Astrocyte of the cerebellum (primary cell): ENCODE measurements at places on chromosomes 2 and 18.
A peak's percentile ranks its signal among the peaks of the same experiment; 100 is the strongest.

- DNase-seq, result no peak
Observed at GRCh38 chr2:36511858-36512603, 85.9 kb downstream of the FEZ2 start.

- DNase-seq, result no peak
Observed at GRCh38 chr18:63283305-63284094, 36.1 kb downstream of the BCL2 start.

DNA sequence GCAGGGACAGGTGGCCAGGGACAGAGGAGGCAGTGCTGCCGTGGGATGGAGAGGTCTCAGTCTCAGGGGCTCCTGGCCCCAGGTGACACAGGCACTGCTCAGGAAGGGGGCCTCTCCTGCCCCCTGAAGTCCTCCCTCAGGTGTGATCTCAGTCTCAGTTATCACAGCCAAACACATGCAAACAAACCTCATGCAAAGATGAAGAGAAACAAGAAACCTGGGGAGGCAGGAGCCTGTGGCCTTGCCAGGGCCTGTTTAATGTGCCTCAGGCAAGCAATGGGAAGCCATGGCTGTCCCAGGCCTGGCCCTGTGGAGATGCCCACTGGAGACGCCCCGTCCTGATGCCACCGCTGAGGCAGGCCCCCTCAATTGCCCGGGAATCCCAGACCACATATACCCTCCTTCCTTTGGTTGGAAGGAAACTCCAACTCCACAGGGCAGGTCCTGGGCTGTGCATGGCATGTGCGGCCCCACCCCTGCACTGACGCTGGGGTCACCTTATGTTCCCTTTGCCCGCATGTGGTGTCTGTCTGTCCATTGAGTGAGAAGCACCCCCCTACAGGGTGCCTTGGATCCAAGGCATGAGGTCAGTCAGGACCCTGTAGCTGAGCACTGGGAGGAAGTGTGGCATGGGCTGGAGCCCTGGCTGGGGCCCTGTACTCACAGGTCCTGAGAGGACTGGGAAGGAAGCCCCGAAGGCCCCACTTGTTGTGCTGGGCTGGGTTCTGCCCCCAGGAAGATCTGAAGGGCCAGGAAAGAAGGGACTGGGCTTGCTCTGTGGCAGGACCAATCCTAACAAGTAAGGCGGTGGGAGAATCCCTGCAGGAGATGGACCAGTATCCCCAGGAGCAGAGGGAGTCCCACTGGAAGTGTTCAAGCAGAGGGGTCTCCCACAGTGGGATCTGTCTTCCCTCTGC lies 68.8 kb upstream of the RAB6C start:
- no peak for DNase-seq

DNA sequence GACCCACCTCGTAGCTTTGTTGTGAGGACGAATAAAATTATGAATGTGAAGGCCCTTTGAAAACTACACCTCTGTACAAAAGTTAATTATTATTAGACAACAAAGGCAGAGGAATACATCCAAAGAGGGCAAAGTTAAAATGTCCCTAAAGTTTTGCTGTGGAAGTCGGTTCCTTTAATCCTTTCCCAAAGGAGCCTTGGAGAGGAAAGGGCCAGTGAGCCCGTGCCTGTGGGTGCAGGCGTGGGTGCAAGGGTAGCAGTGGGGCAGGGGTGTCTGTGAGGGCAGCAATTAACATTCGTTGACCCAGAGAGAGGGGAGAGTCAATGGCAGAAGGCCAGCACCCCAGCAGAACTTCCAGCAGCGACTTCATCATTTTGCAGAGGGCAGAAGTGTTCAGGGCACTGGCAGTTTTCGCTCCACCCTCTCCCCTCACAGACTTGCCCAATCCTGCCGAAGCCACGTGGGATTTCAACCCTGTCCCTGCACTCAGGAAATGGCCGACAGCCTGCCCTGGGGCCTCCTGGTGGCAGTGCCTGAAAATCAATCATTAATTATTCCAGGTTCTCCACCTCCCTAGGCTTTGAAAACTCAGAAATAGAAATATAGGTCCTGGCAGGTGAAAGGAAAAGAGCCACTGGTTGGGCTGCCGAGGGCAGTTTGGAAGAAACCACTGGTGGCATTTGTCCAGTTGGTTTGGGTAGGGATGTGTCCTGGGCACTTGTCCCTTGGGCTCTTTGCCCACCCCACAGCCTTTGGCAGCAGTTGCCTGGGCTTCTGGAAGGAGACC lies 4.2 kb upstream of the PAX8 start:
- no peak for DNase-seq

GRCh38 chr18:24502667-24503523 lies 42.5 kb downstream of the HRH4 start:
- no peak for DNase-seq

DNA sequence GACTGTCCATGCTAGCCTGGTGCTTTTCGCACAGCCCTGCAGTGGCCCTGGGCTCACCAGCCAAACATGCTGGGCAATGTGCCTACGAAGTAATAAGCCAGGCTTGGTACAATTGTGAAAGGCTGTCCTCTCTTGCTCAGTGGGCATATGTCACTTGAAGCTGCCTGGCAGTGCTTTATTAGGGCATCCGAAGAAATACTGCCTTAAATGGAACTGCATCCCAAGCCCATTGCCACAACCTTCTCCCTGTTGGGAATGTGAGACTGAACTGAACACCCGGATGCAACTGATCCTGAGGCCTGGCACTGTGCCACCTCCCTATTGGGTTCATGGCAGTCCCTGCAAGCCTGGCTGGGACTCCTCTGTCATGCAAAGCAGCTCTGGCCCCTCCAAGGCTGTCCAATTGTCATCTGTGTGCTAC lies 15.9 kb downstream of the CAPG start:
- DNase-seq, result no peak

GRCh38 chr2:108215794-108216211 lies 24.0 kb upstream of the SULT1C3 start:
- peak; percentile 12 for DNase-seq

GRCh38 chr2:96808176-96808837 lies 7.8 kb upstream of the CNNM3 start:
- no peak for DNase-seq

DNA sequence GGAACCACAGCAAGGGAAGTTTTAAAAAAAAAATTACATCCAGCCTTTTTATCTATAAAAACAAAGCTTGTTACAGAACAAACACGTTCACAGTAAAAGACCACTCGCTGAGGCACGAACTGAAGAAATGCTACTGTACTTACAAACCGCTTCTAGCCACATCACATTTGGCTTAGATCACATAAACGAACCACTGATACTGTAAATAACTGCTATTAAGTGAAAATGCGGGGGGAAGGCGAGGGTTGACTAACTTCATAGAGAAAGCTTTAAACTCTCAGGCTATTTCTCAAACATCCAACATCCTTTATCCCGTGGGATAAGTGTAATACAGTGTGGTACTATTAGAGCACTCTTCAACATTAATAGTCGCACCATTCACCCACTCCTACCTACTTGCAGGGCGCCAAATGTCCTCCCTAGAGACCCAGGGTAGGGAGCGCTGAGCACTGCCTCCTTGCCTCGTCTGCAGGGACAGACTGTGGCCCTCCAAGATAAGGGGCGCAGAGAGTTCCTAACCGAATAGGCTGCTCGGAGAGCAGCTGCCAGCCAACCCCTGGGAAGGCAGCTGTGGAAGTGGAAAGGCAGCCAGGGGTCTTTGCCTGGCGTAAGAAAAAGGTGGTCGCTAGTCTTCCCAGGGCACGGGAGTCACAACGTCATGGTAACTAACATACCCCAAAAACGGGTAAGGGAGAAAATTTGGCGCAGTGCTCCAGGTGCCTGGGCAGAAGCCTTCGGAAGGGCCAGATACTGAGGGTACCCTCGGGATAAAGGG lies 854 bp downstream of the GPR155 start:
- no peak for DNase-seq

DNA sequence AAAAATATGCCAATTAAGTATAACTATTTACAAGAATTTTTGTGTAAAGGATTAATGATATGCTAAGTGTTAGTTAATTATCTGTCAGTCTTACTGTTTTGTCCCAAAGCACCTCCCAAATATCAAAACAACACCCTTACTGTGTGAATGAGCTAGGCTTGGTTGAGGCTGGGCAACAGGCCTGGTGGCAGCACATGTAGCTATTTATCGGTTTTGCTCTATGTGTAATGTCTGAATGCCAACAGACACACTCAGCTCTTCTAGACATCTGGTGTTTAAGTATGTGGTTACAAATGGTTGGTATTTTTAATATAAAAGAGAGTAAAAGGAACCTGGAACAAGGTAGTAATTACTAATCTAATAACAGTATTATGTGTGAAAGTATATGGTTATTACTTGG lies 175.3 kb downstream of the RAB3GAP1 start:
- DNase-seq, result no peak

DNA sequence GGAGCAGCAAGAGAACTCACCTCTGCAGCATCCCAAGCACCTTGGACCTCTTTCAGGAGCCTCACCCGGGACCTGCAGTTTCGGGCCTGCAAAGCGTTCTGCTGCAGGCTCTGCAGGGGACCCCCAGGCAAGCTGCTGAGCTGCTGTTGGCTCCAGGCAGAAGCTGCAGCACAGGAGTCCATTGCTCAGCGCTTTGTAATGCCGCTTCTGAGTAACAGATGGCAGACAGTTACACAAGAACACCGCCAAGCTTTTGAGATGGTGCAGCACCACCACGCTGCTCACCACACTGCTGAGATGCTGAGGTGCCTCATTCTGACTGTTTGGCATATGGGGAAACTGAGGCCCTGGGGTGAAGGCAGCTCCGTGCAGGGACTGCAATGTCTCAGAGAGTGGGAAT lies 1.9 kb upstream of the GALNT14 start:
- DNase-seq, result no peak

DNA sequence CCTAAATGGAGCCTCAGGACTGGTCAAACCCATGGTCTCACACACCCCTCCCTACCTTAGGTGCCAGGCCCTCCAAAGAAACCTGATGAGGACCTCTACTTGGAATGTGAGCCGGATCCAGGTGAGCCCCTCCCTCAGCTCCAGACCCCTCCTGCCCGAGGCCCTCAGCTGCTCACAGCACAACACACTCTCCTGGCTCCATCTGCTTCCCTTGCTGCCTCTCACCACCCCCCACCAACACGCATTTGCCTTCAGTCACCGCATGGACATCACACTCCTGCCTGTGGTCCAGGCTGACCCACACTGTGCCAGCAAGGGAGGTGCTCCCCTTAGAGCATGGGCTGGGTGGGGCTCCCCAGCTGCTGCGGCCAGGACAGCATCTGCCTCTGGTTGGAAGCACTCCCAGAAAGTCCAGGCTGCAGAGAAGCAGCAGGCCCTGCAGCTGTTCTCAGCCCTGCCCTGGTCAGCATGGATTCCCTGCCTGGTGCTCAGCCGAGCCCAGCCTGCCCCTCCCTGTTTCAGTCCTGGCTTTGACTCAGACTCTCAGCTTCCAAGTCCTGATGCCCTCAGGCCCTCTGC lies 15.1 kb downstream of the SH2D6 start:
- DNase-seq, result peak; percentile 89

GRCh38 chr2:69741229-69741574 lies 732 bp upstream of the ANXA4 start:
- peak; percentile 27 for DNase-seq

DNA sequence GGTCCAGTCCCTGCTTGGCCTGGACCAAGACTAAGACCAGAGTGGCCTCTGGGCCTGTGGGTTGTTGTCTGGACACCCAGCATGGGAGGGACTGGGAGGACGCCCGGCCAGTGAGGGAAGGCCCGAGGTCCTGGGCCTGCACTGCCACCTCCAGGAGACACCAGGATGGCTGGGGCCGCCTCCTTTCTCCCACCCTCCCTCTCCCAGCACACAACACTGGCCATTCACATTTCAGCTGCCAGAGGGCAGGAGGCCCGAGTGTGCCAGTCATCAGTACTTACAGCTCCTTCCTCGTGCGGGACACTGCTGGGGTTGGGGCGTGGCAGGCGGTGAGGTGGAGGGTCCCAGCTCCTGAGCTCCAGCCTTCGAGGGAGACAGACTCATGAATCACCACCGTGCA lies 133.5 kb downstream of the ASB1 start:
- no peak for DNase-seq

GRCh38 chr2:10764096-10764785 lies 42.8 kb downstream of the ATP6V1C2 start:
- DNase-seq, result no peak

GRCh38 chr2:234406085-234406484 lies 90.8 kb downstream of the ARL4C start:
- no peak for DNase-seq

DNA sequence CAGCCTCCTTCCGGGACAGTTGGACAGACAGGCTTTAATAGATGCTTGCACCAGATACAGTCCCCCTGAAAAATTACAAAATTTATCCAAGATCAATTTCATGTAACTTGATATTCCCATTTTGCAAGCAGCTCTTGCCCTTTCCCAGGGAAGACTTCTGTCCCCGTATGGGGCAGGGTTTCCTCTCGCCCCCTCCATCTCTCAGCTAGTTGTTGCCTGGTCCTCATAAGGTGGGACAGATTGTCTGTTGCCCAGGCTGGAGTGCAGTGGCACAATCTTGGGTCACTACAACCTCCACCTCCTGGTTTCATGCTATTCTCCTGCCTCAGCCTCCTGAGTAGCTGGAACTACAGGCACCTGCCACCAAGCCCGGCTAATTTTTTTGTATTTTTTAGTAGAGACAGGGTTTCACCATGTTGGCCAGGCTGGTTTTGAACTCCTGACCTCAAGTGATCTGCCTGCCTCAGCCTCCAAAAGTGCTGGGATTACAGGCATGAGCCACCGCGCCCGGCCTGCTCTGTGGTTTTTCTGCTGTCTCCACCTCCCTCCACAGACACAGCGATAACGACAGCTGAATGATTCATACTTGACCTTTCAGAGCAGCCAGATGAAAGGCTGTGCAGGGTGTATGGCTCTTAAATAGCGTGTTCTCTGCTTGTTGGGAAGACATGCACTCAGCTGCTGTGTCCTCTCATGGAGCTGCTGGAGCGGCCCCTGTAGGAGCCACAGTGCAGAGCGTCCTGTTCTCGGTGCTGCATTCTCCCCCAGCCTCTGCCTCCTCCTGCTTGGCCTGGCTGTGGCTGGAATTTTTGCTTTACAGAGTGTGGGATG lies 61.4 kb downstream of the TTC39C start:
- DNase-seq, result peak; percentile 85

- no peak for DNase-seq
Observed at GRCh38 chr2:157837851-157838441, 38.2 kb downstream of the ACVR1 start.

DNA sequence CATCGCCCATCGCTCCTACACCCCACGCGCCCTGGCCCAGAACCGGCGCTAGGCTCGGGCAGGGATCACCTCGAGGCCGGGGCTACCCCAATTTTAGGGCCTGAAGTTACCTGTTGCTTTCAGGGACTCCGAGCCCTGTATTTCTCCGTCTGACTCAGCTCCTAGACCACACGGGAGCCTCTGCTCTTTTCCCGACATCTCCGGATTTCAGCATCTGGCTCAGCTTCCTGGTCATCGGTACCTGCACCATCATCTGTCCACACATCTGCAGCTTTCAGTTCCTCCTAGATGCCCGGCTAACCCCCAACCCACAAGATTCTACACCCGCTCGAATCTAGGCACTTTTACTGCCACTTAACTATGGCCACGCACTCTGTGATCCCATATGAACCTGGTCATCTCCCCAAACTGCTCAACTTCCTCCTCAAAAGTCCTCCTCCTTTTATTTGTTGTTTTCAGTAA lies 12.1 kb upstream of the HMSD start:
- DNase-seq, result no peak

- DNase-seq, result no peak
Observed at GRCh38 chr2:112836163-112836560, 417 bp downstream of the IL1B start.
